Activated naive CD4-positive, alpha-beta T cell treated with anti-CD3 and anti-CD28 coated beads for 36 hours (primary cell): ENCODE measurements at places on chromosomes 5 and 9. TPM values are rescaled to one million over a fixed set of nuclear protein-coding genes. Genes with fewer than 3 reads are reported as not detected.
A peak's percentile ranks its signal among the peaks of the same experiment; 100 is the strongest.

Gene RASGRF2
- 10.8 TPM for total RNA-seq

Gene OBP2B
- not detected for total RNA-seq

Gene GPR151
- not detected for total RNA-seq

Gene LEAP2
- 2.0 TPM for total RNA-seq

Gene SNX18
- total RNA-seq: 4.4 TPM

Gene FBLL1
- total RNA-seq: 0.21 TPM

Gene RNF208
- 4.9 TPM for total RNA-seq

DNA sequence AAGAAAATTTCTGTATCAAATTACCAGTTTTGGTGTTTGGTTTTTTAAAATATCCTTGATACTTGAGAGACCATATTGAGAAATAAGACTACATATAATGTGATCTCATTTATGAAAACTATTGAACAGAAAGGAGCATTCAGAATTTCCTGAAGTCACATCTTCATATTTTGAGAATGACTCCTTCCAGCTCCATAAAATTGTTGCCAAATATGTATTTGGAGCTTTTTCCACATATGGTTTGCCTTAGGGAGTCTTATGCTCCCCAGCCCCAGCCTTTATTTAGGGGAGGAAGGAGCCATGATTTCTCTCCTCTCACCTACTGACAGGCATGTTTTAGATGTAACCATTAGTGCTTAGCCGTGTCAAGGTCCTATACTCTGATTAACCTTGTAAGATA is 51.1 kb downstream of the GCNT1 start:
- DNase-seq: no peak
- H3K4me3 ChIP-seq: no peak overlapping the region
- H3K36me3 ChIP-seq: no peaks in the 10 kb centered on the region

GRCh38 chr9:86098824-86099700 is at the start of gene GOLM1:
Gene GOLM1, minus strand, starts transcription at chr9:86099558. Its CDS starts 20,238 bp downstream, at chr9:86079320.
- no peak within 1 kb of the TSS for H3K27ac ChIP-seq
- H3K4me1 ChIP-seq: peaks cover 4% of the 10 kb centered on the region
- peaks cover 30% of the 10 kb centered on the region for H3K27me3 ChIP-seq
- peak; percentile 40 for DNase-seq

DNA sequence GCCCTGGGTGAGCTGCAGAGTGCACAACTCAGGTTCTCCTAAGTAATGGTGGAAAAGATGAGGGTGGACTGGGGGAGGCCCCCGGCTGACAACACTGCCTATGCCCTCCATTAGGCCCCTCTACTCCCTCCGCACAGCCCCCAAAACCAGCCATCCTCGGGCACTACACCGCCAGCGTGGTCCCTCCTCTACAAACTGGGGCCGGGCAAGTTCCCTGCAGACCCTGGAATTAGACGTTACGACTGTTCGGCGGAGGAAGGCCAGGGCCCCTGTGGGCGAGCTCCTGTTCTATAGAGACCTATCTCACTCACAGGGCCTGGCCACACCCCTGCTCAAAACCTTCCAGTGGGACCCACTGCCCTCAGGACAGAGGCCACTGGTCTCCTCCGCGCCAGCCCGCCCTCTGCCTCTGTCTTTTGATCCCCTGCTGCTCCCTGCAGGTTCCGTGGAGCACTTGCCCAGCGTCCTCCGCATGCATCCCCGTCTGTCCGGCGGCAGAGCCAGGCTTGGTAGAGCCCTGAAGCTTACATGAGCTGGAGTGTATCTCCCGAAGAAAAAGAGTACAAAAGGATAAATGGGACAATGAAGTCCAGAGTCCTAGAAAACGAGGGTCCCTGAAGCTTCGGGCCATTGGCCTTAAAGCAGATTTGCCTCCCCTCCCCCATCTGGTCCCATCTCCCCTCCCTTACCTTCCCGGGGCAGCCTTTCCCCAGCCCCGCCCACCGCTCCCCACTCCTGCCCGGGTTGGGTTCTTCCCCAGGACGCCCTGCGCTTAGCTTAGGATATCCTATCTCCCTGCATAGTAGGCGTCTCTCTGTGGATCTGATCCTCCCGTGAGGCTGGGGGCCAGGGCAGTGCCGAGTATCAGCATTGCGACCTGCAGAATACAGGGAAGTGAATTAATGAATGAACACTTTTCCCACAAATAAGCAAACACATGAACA is 71.3 kb downstream of the HRH2 start:
- H3K4me1 ChIP-seq: peaks cover 7% of the 10 kb centered on the region
- H3K36me3 ChIP-seq: no peaks in the 10 kb centered on the region
- no peak overlapping the region for H3K4me3 ChIP-seq

DNA sequence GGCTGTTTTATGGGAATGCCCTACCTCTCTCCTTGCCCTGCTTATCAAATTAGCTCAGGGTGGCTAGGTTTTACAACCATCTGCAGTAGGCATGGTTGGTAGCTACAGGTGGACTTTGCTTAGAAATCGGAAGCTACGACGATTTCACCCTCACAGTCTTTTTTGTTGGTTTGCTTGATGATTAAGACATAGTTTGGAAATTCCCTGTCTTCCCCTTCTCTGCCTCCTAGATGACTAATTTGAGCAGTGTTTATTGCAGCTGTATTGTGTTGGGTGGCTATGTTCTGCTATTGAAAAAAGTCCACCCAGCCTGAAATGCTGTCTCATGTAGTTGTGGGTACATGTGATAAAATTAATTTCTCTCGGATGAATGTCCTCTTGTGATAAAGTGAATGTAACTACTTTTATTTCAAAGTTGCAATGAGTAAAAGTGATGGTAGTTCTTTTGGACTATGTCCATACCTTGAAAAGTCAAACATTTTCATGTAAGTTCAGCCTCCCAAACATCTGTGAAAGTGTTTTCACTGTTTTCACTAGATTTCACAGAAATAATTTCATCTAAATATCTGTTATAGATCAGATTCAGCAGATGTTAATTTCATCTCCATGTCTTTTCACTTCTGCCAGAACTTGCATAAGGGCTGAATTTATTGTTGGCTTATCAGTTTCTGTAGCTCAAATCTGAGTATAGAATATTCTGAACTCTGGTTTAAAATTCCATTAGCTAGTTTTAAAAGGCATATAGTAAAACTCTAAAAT is 37.3 kb upstream of the FYB1 start:
- H3K27ac ChIP-seq: no peak overlapping the region
- H3K27me3 ChIP-seq: no peaks in the 10 kb centered on the region

DNA sequence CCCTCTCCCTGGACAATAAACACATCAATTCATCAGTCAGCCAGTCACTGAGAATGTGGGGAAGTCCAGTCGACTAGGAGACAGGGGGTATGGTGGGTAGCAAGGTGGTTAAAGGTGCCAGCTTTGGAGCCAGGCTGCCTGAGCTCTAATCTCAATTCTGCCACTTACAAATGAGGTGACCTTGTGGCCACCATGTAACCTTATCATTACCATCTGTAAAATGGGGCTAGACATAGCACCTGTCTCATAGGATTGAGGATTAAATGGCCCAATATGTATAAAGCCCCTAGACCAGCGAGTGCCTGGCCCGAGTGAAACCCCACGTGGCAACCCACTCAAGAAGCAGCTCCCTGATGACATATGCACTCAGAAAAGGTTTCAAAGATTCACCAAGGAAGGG is 73.3 kb upstream of the TBC1D2 start:
- H3K27me3 ChIP-seq: no peaks in the 10 kb centered on the region
- H3K27ac ChIP-seq: no peak overlapping the region
- H3K4me1 ChIP-seq: no peaks in the 10 kb centered on the region
- DNase-seq: no peak
- H3K36me3 ChIP-seq: no peaks in the 10 kb centered on the region

- no peak overlapping the region for H3K27ac ChIP-seq
- H3K4me1 ChIP-seq: peaks cover 33% of the 10 kb centered on the region
- H3K27me3 ChIP-seq: no peaks in the 10 kb centered on the region
Measured at GRCh38 chr9:112747094-112747493, 3.5 kb upstream of the SNX30 start.

DNA sequence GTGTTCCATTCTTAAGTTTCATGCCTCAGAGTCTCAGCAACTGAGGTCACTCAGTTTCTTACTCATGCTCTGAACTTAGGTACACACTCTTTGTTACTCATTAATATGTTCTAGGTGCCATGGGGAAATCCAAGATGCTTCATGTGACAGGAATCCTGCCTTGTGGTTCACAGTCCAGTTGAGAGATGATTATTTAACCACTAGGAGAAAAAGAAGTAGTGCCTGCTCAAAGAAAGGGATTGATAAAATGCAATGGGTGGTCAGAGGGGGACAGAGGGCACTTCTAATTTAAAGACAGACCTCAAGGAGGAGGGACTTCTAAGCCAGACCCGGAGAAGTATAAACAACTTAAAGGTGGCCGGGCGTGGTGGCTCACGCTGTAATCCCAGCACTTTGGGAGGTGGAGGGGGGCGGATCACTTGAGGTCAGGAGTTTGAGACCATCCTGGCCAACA is 69.0 kb downstream of the UGCG start:
- peak; percentile 55 for DNase-seq
- no peak overlapping the region for H3K4me3 ChIP-seq
- H3K27me3 ChIP-seq: no peaks in the 10 kb centered on the region
- H3K27ac ChIP-seq: no peak overlapping the region

DNA sequence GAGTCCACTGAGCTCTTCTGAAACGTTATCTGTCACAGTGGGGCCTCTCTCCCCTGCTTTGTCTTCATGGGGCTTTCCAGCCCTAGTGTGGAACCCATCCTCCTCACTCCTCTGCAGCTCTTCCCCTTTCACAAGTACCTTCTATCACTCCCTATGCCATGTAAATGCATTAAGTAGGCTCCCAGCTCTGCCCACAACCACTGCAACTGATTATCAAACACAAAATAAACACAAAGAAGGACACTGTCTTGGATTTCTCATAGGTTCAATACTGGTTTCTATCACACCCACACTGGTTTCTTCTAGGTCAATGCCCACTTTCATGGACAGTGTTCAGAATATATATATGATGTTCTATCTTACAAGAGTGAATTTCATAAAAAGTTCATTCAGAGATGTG is 139.4 kb downstream of the GNAQ start:
- peak; percentile 27 for DNase-seq
- H3K4me3 ChIP-seq: no peak overlapping the region
- H3K36me3 ChIP-seq: peaks cover 8% of the 10 kb centered on the region

DNA sequence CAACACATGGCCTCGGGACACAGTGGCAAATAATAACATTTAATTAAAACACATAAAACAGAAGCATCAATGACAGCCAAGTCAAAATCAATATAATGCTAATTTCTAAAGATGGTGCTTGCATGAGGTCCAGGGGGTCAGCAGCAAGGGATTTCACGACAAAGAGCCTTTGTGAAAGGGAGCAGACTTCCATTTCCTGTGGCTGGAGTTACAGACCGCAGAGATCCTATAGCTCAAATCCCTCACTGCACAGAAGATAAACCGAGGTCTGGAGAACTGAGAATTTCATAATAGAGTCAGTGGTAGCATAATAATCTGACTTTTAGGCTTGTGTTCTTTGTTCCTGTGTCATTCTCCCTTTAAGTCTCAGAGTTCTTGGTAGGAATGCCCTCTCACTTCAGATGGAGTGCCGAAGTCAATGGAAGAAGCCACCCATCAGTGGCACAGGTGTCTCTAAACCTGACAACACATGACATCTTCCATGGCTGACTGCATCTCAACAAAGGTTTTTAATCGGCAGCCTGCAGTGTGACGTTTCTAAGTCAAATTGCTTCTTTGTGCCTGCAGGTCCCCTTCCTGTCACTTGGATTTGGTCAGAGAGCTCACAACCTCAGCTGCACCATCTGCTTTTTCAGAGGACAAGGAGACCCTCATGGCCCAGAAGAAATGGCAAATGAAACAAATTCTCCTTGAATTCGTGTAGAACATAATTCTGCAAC is 67.4 kb downstream of the CARTPT start:
- no peak overlapping the region for H3K27ac ChIP-seq
- no peak for DNase-seq
- H3K27me3 ChIP-seq: peaks cover 17% of the 10 kb centered on the region
- peaks cover 25% of the 10 kb centered on the region for H3K4me1 ChIP-seq
- H3K36me3 ChIP-seq: peaks cover 3% of the 10 kb centered on the region
- no peak overlapping the region for H3K4me3 ChIP-seq

GRCh38 chr5:109199289-109199688 is 210.5 kb downstream of the PJA2 start:
- no peaks in the 10 kb centered on the region for H3K27me3 ChIP-seq
- no peaks in the 10 kb centered on the region for H3K4me1 ChIP-seq
- H3K27ac ChIP-seq: no peak overlapping the region
- H3K36me3 ChIP-seq: peaks cover 2% of the 10 kb centered on the region
- no peak overlapping the region for H3K4me3 ChIP-seq
- DNase-seq: no peak

- no peaks in the 10 kb centered on the region for H3K36me3 ChIP-seq
- no peak overlapping the region for H3K27ac ChIP-seq
- H3K4me3 ChIP-seq: no peak overlapping the region
- no peaks in the 10 kb centered on the region for H3K27me3 ChIP-seq
Measured at GRCh38 chr9:38439916-38440301, 15.7 kb upstream of the IGFBPL1 start.

GRCh38 chr5:71932655-71933338 is 174.5 kb upstream of the MAP1B start:
- no peak overlapping the region for H3K4me3 ChIP-seq
- no peaks in the 10 kb centered on the region for H3K36me3 ChIP-seq
- no peaks in the 10 kb centered on the region for H3K4me1 ChIP-seq

GRCh38 chr9:82167296-82167695 is 178.7 kb downstream of the SPATA31D1 start:
- H3K36me3 ChIP-seq: no peaks in the 10 kb centered on the region
- no peak overlapping the region for H3K27ac ChIP-seq
- no peak for DNase-seq
- H3K4me3 ChIP-seq: no peak overlapping the region
- peaks cover 2% of the 10 kb centered on the region for H3K27me3 ChIP-seq

GRCh38 chr5:15564523-15564922 is 64.5 kb downstream of the FBXL7 start:
- H3K4me1 ChIP-seq: no peaks in the 10 kb centered on the region
- H3K27ac ChIP-seq: no peak overlapping the region
- no peaks in the 10 kb centered on the region for H3K27me3 ChIP-seq
- no peak overlapping the region for H3K4me3 ChIP-seq

GRCh38 chr9:18472841-18473251 is 1.1 kb upstream of the ADAMTSL1 start:
- no peaks in the 10 kb centered on the region for H3K36me3 ChIP-seq
- no peak for DNase-seq
- H3K27ac ChIP-seq: no peak overlapping the region

- peaks cover 26% of the 10 kb centered on the region for H3K27me3 ChIP-seq
- H3K36me3 ChIP-seq: no peaks in the 10 kb centered on the region
- no peak for DNase-seq
- no peaks in the 10 kb centered on the region for H3K4me1 ChIP-seq
- no peak overlapping the region for H3K4me3 ChIP-seq
Measured at GRCh38 chr9:6214434-6214833, 1.2 kb upstream of the IL33 start.

DNA sequence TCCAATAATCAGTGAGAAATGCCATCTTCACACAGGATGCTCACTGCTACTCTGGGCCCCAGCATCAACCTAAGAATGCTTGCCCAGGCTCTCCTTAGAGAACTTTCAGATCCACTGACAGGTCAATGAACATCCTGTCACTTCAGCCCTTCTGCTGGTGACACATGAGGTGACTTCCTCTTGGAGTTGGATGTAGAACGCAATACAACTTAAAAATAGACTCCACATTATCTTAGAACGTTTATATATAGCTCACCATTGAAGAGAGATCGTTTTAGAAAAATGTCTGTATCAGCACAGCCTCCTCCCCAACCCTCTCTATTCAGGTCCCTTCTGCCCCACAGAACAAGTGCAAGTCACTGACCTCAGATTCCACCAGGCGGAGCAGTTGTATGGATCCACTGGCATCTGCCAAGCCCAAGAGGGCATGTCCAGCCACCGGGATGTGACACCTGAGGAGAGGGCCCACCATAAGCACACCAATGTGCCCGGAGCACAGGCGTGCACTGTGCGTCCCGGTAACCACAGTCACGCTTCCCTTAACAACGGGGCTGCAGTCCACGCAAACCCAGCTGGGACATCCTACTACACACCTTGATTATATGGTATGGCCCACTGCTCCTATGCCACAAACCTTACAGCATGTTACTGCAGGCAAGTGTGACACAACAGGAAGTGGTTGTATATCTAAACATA is 2.9 kb downstream of the DPH7 start:
- no peak overlapping the region for H3K4me3 ChIP-seq
- DNase-seq: no peak
- peaks cover 37% of the 10 kb centered on the region for H3K4me1 ChIP-seq
- H3K36me3 ChIP-seq: peaks cover 15% of the 10 kb centered on the region
